ENCODE measurements at places on chromosomes 12 and 14.

DNA sequence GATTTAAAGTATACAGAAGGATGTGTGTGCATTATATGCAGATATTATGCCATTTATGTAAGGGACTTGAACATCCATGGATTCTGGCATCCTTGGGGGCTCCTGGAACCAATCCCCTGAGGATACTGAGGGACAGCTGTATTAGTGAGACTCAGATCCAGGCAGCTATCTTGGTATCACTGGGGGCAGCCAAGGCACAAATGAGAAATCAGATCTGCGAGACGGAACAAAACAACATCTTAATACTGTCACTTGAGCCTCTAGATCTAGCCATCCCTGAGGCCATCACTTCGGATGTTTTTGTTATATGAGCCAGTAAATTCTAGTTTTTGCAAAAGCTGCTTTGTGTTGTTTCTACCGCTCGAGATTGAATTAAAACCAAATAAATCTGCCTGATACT is 175.1 kb upstream of the SFSWAP start:
- DNase-seq: no peak

DNA sequence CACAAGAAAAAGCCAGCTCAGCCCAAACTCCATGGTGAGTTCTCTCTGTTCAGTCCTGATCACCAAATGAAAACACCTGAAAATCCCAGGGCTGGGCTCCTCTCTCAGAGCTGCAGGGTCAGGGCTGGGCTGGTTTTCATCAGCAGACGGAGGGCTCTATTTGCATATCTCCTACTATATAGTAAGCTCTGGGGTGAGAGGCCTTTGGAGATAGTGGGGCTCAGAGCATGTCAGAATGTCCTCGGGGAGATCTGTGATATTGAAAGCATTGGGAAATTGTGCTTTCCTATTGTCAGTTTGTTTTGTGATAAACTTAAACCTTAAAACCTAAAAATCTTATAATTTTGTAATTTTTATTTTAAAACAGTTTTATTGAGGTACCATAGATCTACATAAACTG is 742.6 kb downstream of the TMEM121 start:
- DNase-seq: no peak

- DNase-seq: no peak
Measured at GRCh38 chr14:88323086-88323522, at the start of gene KCNK10. Gene KCNK10 (minus strand): TSS chr14:88323269. CDS start chr14:88322798, 471 bp downstream.

- DNase-seq: no peak
Measured at GRCh38 chr12:42741771-42742510, 152.4 kb upstream of the PRICKLE1 start.

GRCh38 chr14:67564236-67564635 is 31.1 kb downstream of the PLEKHH1 start:
- DNase-seq: no peak

DNA sequence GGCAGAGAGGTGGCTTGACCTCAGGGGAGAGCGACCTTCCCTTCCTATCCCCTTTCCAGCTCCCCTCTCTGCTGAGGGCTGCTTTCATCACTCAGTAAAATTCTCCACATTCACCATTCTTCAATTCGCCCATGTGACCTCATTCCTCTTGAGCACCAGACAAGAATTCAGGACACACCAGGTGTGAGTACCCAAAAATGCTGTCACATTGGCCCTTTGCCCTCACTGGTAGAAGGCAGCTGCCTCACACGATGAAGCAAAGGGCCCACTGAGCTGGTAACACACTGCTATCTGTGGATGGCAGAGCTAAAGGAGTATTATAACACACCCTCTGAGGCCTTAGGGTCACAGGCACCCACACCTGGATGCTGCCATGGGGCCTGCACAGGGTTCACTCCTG is 59.7 kb downstream of the SSH1 start:
- DNase-seq: no peak

GRCh38 chr14:98633380-98633779 is 638.6 kb downstream of the BCL11B start:
- no peak for DNase-seq

GRCh38 chr12:90280564-90281058 is 572.0 kb upstream of the ATP2B1 start:
- no peak for DNase-seq

DNA sequence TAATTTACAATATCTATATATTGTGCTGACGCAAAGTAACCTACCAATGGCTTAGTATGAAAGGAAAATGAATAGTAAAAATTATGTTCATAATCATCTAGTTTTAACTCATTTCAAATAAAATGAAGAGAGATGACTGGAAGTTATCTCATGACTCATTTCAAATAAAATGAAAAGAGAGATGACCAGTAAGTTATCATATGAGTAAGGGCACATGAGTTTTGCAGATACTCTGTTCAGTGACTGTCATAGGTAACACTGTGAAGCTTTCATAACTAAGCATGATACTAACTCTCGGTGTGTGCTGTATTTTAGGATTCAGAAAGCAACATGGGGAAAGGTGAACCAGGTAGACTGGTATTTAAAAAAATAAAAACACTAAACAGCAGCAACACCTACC is 364.5 kb upstream of the DIO2 start:
- DNase-seq: no peak

DNA sequence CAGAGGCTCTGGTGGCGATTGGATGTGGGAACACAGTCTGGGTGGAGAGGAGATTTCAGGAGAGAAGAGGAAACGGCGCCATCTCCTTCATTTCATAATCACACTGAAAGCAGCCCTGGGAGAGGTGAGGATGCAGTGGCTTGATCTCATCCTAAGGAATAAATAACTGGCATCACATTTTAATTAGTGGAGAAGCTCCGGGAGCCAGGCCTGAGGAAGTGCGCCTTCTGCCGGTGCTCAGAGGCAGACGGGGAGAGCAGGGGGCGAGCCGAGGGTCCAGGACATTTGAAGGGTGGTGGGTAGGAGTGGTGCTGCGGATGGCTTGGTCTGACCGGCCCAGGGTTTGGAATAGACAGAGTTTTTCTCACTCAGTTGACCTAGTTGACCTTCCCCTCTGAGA is 265.0 kb downstream of the CACNA1C start:
- DNase-seq: no peak

GRCh38 chr14:106876711-106877110 is 1350.3 kb downstream of the TMEM121 start:
- no peak for DNase-seq

- no peak for DNase-seq
Measured at GRCh38 chr12:118428643-118429042, 52.3 kb downstream of the SUDS3 start.

GRCh38 chr14:24818058-24818822 is 184.2 kb upstream of the GZMB start:
- no peak for DNase-seq

DNA sequence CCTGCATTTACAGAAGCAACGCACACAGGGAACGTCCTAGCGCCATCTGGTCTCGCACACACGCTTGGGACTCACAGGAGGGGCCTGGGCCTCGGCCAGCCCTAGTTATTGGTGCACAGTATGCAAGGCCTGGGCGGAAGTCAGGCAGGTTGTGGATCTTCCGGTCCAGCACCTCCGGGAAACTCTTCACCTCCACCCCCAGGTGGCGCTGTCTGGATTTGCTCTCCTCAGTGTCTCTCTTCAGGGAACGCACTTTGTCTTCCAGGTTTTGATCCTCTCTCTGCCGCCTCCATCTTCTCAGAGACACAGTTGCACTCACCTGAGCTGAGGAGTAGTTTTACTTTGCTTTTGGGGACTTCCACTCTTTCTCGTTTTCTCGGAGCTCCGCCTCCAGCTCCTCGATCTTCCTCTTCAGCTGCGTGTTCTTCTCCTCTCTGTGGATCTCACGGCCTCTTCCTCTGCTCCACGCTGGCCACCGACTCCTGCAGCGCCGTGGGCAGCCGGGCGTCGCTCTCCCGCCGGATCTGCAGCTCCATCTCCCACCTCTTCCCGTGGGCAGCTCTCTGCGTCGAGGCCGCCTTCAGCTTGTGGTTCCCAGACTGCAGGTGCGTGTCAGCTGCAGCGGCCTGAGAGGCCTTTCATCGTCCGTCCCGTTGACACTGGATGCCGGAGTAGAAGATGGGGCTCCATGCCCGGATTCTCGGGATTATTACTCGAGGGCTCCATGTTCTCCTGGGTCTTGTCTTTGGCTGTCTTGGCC is 933.8 kb downstream of the TMEM121 start:
- peak; percentile 50 for DNase-seq

DNA sequence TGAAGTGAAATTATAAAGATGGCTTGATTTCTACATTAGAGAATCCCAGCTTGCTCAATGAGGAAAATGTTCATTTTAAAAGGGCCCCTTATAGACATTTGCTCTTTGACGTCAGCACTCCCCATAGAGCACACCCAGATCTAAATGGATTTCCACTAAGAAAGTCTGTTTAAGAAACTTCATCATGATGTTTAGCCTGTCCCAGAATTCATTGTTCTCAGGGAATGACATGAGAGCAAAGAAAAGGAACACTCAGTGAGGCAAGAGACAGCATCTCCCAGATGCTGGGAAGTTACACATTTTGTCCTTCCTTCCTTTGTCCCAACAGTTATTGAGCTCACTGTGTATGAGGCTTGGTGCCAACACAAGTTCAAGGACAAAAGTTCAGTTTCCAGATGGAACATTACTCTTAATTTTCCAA is 4.9 kb downstream of the PHLDA1 start:
- DNase-seq: no peak

GRCh38 chr14:86505808-86506207 is 975.9 kb downstream of the FLRT2 start:
- no peak for DNase-seq

- DNase-seq: no peak
Measured at GRCh38 chr14:77926942-77927341, 127.0 kb downstream of the ADCK1 start.

DNA sequence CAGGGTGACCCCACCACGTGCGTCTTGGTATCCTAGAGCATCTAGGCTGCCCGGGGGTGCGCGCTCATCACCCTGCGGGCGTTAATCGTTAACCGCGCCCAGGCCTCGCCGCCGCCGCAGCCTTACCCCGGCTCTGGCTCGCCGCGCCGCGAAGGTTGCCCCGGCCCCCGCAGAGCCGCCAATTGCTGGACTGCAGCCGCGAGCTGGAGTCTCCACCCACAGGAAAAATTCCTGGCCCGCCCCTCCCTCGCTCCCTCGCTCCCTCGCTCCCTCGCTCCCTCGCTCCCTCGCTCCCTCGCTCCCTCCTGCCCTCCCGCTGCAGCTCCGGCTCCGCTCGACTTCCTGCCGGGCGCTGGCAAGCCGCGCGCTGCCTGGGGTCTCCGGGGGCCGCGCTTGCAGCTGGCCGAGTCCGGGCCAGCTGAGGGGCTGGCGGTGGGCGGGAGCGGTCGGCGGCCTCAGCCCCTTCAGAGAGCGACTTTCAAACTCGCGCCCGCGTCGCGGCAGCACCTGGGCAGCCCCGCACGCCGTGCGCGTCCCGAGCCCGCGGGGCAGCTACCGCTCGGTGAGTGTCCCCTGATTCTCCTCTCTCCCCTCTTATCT is at the start of gene PLEKHG3:
PLEKHG3 (plus strand) TSS at position 282 of the 600 bp plus-strand sequence. CDS start 23,208 bp downstream, outside the sequence.
- no peak for DNase-seq

GRCh38 chr12:32947206-32948067 is 50.9 kb upstream of the PKP2 start:
- DNase-seq: no peak

DNA sequence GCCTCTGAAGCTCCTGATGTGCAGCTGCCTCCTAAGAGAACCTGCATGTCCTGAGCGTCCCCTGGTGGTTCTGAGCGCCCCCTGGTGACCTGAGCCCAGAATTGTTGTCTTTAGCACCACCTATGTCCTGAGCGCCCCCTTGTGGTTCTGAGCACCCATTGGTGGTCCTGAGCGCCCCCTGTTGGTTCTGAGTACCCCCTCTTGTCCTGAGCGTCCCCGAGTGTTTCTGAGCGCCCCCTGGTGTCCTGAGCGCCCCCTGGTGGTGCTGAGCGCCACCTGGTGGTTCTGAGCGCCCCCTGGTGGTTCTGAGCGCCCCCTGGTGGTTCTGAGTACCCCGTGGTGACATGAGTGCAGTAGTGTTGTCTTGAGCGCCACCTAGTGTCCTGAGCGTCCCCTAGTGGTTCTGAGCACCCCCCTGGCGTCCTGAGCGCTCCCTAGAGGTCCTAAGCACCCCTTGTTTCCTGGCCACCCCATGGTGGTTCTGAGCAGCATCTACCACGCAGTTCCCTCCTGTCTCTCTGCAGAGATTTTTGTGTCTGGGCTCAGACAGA is 782.5 kb downstream of the TMEM121 start:
- DNase-seq: peak; percentile 44

DNA sequence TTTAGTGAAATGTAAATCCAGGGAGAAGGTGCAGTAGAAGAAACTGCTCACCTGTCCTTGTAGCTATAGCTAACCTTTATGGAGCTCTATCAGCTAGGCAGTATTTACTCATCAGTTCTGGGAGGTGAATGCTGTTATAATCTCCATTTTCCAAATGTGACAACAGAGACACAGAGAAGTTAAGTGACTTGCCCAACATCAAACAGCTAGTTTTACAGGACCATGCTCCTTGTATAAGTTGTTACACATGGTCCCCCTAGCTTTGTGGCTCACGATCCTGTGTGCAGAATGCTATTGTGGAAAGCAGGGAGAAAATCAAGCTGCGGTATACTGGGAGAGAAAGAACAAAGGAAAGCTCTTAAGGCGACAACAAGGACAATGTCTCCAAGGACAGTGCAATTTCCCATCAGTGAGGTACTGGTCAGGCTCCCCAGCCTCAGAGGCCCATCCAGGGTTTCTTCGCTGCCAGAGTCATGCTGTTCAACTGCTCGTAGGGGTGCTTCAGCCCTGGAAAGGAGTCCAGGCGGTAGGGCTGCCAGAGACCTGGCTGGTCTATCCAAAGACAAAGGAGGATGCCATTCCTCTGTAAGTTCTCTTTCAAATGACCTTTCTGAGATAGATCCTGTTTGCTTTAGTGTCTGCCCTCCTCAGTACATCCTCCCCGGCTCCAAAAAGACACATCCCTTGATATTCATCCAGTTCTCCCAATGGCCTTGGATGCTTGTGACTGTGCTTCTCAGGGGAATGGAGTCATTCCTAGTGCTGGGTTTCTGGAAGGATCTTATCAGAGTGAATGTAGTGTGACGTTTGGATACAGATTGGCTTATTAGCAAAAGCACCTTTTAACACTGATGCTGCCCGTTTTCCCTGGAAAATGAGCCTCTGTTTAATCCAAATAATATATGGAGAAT is 95.5 kb downstream of the ARF6 start:
- no peak for DNase-seq

DNA sequence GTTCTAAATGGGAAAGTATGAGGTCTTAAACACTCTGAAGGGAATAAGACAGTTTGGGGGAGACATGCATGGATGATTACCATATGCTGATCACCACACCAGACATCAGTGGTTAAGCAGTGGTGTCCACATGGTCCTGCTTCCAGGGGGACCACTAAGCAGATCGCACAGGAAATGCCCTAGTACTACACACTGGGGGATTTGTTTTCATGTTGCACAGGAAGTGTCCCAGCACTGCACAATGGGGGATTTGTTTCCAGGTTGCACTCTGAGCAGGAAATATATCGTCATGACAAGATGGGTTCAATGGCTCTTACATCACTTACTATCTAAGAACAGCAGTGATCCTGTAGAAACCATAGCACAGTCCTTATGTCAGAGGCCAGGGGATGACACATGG is 245.5 kb downstream of the BCL11B start:
- DNase-seq: no peak

GRCh38 chr12:2673966-2674810 is 120.6 kb upstream of the FKBP4 start:
- no peak for DNase-seq

- DNase-seq: no peak
Measured at GRCh38 chr12:19419086-19419485, 20.2 kb upstream of the AEBP2 start.

- DNase-seq: no peak
Measured at GRCh38 chr14:104779776-104780512, 15.6 kb downstream of the AKT1 start.

Data from activated T-helper 1 cell treated with Interleukin-2 at 50 U/mL for 16 hours (primary cell).